Stimulated activated CD4-positive, alpha-beta T cell treated with anti-CD3 and anti-CD28 coated beads, Interleukin-1b, Interleukin-23, amount 100 ng/mL, for 4 hours (primary cell): ENCODE measurements at places on chromosomes 12 and 14.

DNA sequence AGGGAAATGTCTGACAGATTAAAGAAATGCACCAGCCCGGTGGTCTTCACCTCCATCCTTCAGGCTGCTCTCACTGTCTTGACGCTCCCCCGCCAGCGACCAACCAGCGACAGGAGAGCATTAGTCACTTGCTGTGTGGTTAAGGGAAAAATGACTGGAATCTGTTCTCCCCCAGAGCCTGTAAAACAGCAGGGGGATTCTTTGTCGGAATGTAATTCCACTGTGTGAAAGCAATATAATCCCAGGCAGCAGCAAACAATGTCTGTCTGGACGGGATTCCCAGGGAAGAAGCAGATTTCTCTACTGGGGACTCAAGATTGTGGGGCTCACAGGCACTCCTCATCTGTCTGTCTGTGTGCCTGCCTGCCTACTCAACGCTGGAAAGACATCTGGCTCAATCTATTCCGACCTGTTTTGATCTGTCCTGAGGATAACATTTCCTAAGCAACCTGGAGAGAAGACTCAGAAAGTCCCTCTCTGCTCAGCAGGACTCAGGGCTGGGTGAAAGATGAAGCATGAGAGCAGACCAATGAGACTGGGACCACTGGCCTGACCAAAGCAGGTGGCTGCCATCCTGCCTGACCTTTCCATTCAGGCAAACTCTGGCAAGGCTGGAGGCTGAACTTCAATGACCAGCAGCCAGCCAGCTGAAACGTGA is 54.6 kb downstream of the NUAK1 start:
- no peak for DNase-seq

DNA sequence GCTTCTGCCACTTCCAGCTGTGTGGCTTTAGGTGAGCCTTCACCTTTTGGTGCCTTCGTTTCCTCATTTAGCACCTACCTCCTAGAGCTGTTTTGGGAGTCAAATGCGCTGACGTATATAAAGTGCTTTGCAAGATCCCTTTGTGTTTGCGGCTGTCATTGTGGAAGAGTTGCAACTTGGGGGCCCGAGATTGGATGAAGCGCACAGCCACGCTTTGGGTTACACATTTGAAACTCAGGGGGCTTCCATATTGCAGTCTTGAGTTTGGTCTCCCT is 636 bp upstream of the ARL6IP4 start:
- no peak for DNase-seq

DNA sequence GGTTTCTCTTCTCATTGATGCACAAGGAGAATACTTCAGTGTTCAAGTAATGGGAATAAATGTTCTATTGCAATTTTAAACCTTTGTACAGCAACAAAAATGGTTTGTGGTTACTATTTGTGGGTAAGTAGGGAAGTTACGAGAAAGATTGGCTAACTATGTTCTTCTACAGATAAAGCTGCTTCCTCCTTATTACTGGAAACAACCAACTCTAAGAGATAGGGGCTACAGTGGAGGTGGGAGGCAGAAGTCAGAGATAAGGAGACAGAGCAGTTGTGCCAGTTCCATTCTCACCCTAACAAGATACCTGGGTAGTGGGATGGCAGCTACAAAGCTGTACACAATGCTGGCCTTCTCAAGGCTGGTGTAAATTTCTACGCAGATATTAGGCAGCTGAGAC is 16.2 kb downstream of the NOXRED1 start:
- no peak for DNase-seq

- DNase-seq: no peak
Observed at GRCh38 chr12:131640525-131640924, 70.4 kb upstream of the SFSWAP start.

DNA sequence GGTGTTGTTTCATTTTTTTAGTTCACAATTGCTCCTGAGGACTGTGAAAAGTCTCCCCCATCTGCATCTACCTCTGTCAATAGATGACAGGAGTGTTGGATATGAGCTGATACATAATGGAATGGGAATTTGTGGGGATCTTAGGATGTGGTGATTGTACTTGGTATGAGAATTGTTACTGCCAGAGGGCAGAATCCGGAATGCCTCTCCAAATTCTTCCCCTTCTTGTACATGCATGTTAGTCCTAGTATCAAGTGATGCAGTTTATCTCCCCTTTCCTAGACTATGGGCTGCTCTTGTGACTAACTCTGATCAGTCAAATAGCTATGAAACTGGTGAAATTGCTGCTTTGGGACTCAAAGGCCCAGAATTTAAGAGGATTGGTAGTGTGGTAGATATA is 24.8 kb upstream of the NOVA1 start:
- no peak for DNase-seq

GRCh38 chr12:3041558-3042164 is 35.5 kb upstream of the TSPAN9 start:
- peak; percentile 30 for DNase-seq

DNA sequence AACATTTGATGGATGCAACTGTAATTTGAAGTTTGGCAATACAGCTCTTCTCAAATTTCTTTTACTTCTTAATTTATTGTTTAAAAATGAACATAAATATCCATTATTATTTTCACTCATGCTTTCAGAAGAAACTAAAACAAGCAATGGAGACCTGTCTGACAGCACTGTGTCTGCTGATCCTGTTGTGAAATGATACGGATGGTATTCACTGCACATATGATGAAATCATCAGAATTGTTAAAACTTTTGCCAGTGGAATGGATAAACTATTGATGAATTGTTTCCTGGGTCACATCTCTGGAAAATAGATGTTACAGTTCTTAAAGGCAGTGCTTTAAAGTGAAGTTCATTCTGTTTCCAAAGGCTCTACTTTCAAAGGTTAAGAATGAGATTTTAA is 59.2 kb downstream of the WASHC4 start:
- DNase-seq: no peak

- no peak for DNase-seq
Observed at GRCh38 chr12:117294189-117294603, 67.2 kb downstream of the NOS1 start.

- no peak for DNase-seq
Observed at GRCh38 chr12:1803736-1804135, 16.6 kb upstream of the LRTM2 start.

GRCh38 chr12:120079411-120080400 is 36.8 kb downstream of the RAB35 start:
- no peak for DNase-seq

DNA sequence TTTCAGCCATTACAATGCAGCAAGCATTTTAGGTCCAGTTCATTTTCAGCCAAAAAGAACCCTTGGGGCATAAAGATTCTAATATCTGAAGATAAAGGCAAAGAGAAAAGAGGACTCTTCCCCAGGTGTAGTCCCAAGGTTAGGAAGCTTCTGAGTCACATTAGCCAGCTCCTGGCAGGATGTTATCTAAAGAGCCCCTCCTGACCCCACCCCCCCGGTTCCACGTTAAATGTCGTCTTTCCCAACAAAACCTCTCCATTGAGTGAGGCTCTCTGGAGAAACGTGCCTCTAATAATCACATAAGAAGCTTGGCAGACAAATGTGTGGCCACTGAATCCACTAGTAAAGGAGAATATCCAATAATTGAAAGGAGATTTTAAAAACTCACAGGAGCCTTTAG is 267.7 kb downstream of the GALC start:
- no peak for DNase-seq

- no peak for DNase-seq
Observed at GRCh38 chr12:107253361-107253760, 160.0 kb upstream of the CRY1 start.

DNA sequence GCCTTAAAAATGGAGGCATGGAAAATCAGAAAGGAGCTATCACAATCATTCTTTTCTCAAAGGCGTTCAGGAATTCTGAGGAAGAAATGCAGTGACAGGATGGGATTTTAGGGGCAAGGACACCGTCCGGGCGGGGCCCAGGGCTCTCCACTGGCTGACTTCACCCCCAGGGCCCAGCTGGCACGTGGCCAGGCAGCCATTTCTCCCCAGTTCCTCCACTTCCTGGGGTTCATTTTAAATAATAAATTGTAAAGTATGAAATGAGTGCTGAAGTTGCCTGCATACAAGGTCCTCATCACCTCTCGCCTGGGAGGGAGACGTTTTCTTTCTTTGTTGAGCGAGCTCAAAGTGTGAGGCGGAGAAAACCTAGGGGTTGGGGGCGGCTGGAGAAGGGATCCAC is 73.8 kb downstream of the WDR20 start:
- no peak for DNase-seq

DNA sequence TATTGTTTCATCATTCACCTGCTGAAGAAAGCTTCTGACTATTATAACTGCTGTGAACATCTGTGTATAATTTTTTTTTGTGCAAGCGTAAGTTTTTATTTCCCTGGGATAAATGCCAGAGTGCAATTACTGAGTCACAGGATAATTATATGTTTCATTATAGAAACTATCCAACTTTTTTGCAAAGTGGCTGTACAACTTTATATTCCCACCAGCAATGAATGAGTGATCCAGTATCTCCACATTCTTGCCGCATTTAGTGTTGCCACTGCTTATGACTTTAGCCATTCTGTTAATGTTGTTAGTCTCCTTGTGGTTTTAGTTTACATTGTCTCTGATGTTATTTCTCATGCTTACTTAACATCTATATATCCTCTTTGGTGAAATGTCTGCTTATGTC is 88.1 kb upstream of the CCDC175 start:
- no peak for DNase-seq

DNA sequence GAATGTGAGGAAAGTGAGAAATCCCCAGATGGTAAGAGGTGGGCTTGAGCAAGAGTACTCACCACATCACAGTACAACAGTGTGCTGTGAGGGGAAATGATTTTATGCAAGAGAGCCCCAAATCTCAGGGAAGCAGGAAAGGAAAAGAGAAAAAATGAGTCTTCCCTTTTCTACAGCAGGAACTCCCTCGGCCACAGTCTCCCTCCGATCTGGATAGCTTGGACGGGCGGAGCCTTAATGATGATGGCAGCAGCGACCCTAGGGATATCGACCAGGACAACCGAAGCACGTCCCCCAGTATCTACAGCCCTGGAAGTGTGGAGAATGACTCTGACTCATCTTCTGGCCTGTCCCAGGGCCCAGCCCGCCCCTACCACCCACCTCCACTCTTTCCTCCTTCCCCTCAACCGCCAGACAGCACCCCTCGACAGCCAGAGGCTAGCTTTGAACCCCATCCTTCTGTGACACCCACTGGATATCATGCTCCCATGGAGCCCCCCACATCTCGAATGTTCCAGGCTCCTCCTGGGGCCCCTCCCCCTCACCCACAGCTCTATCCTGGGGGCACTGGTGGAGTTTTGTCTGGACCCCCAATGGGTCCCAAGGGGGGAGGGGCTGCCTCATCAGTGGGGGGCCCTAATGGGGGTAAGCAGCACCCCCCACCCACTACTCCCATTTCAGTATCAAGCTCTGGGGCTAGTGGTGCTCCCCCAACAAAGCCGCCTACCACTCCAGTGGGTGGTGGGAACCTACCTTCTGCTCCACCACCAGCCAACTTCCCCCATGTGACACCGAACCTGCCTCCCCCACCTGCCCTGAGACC is 7.8 kb downstream of the ATN1 start:
- DNase-seq: no peak

DNA sequence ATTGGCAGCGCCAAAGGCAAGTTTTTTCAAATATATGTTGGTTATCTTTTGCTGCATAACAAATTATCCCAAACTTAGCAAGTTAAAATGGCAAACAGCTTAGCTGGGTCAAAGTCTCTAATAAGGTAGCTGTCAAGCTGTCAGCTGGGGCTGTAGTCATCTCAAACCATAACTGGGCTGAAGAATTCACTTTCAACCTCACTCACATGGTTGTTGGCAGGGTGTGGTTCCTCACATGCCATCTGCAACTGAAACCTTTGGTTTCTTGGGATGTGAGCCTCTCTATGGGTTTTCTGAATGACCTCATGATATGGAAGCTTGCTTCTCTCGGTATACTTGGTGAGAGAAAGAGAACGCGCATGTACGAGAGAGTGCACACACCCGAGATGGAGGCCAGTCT is 125.4 kb downstream of the LRIG3 start:
- DNase-seq: no peak

DNA sequence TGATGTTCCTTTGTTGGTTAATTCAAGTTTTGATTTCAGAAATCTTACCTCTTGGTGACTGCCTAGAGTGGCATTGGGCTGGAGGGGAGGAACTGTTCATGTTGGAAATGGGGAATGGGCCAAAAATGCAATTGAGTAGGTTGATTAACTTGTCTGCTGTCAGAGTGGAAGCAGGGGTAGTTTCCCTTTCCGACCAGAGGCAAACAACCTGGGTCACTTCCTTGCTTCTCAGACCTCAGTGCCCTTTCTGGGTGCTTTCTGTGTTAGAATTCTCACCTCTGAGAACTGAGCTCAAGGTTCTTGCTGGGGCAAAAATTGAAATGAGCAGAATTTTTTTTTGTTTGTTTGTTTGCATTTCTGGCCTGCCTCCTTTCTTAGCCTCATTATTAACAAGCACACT is 2.3 kb upstream of the M6PR start:
- no peak for DNase-seq

DNA sequence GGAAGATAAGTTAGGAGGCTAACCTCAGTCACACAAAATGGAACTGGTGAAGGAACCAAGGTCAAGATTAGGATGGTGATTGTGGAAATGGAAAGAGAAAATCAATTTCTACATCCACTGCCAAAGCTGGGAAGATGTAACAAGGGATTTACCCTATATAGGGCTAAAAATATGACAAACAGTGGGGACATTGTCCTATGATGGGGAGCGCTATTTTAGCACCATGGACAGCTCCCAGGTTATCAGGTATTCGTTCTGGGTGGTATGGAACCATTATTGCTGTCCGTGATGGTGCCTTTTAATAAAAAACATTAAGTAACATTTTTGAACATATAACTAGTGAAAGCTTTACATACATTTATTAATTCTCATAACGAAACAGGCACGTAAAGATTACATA is 124.0 kb downstream of the NDUFA12 start:
- DNase-seq: no peak

GRCh38 chr12:65319688-65320200 is 41.3 kb downstream of the MSRB3 start:
- no peak for DNase-seq

DNA sequence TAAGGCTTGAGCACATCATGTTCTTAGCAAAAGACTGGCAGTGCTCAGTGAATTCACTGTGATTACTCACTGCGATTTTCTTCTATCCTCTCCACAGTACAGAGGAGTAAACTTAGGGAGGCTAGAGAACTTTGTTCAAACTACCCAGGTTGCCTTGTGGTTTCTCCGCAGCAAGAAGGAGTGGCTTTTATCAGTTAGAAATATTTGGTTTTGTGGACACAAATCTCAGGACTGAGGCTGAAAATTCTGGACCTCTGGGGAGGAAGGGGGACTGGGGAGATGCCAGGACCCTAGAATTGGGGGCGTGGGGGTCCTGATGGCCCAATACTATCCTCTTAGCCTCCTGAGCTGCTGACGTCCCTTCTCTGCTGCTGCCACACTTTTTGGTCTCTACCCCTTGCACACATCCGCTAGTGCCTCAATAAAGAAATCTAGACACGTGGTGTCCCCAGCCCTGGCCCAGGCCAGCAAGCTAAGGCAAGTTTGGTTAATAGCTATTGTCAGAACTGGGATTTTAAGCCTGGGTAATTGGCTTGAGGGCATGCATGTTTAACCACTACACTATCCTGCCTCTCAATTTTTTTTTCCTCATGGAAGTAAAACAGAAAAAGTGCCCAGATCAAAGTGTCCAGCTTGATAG is 842 bp downstream of the OAS2 start:
- peak; percentile 36 for DNase-seq
